ENCODE measurements at places on chromosomes 3 and 15. TPM values are rescaled to one million over a fixed set of nuclear protein-coding genes. Genes with fewer than 3 reads are reported as not detected.

The GCSAM gene
- total RNA-seq: 2.3 TPM

The LRRC31 gene
- not detected for total RNA-seq

The CCDC80 gene
- total RNA-seq: 0.02 TPM

The ZNF717 gene
- 10.2 TPM for total RNA-seq

The PRTG gene
- total RNA-seq: not detected

The SLC9A9 gene
- 13.4 TPM for total RNA-seq

The WDR93 gene
- not detected for total RNA-seq

The CFAP161 gene
- total RNA-seq: not detected

All from T-helper 2 cell treated with Interferon-gamma antibody and Interleukin-4, amounts not matched to agents 100 ng/mL and 5 ng/mL, for 36 hours (primary cell).